ENCODE measurements at places on chromosomes 13 and 19.
A peak's percentile ranks its signal among the peaks of the same experiment; 100 is the strongest.

DNA sequence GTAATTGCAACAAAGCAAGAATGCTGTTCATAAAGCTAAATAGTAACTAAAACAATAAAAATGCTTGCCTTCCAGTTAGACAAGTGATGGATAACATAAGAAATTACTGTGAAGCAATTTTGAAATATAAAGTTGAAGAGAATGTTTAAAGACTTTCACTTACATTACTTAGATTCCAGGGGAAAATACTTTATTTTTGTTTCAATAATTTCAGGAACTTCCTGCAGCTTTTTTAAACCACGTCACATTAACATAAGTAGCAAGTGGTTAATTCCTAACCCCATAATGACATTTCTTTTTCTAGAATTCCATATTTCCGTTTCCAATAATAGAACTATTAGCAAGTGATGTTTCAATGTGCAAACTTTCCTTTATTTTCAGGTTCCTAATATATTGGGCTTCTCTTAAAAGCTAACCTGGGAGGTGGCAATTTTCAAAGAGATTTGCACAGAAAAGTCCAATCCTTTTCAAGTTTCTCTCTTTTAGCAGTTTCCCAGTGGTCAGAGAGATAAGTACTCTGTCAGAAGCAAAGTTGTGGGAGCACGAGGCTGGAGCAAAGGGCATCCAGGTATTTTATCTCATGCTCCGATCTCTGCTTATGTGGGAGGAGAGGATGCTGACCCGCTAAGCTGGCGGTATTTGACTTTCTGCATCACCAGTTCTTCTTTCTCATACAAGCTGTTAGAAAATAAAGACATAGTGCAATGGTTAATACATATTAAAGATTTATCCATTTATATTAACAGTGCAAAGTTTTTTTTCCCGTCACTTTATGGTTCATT is 1025.3 kb downstream of the EFNB2 start:
- DNase-seq, result no peak

DNA sequence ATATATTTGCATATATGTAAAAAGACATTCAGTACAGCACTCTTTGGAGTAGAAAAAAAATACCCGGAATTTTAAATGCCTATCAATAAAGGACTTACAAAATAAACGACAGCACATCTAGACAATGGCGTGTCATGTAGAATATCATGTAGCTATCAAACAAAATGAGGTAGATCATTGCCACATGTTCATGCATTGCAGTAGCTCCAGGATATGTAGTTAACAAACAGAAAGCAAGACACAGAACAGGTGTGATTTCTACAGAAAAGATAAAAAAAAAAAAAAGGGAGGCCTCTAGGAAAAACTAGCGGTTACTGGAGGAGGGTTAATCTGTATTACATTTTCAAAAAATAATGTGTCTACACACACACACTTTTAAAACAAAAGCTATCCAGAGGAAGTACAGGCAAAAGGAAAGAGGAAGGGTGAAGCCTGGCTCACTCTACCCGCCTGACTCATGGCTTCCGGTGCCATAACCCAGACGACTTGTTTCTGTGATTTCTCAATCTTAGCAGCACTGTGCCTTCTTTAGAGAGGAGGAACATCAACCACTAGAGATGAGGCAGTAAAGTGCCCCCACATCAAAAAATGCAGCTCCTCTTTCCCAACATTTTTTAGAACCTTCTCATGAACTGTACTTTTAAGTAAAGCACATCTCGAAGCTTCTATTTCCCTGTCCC is 6.9 kb downstream of the KCTD12 start:
- DNase-seq, result no peak

- no peak for DNase-seq
Observed at GRCh38 chr13:49629196-49629938, 1.1 kb downstream of the ARL11 start.

DNA sequence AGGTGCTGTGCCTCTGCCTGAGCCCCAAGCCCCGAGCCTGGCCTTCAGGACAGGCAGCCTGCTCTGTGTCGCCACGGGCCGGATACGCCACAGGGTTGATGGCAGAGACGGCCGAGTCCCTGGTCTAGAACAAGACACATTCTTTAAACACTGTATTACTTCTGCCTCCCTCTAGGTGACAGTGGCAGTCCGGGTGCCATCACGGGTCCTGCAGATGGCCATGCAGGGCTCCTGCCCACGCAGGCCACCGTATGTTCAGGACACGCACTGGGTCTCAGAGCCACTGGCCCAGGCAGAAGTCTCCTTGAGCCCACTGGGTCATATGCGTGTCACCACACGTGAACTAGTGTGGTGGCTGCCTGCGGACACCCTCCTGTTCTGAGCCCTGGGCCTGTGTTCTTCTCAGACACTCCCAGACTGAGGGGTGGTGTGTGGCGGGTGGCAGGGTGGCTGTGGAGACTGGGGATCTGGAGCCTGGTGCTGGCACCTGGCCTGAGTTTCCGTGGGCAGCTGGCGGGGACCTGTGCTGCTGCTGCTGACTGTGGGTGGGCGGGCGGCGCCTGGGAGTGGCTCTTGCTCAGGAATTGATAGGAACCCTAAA is 4.4 kb downstream of the PLEKHJ1 start:
- no peak for DNase-seq

DNA sequence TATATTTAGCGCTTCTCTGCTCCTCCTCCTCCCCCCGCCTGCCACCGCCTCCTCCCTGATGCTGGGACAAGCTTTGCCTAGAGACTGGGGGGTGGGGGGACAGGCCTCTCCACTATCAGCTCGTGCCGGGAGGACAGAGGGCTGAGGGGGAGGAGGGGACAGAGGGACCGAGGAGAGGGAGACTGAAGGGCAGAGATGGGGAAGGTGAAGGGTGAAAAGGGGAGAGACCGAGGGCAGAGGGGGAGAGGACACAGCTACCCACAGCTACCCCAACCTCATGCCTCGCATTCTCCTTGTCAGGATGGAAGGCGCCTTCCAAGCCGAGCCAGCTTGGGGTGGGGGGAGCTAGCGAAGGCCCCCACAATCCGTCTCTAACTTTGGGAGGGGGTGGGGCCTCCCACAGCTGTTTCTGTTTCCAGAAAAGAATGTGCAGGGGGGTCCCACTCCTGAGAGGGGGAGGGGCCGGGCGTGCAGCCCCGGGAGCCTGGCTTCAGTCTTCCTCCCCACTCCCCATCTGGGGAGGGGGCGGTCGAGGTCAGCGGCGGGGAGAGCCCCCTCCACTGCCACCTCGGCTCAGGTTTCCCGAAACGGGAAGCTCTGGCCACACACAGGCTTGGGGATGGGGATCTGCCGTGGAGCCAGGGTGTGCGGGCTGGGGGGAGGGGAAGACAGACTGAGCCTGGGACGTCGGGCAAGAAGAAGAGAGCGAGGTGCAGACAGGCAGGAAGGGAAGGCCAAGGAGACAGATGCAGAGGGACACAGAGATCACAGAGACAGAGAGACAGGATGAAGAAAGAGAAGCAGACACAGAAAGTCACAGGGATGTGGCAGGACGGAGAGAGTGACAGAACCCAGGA is 1.6 kb downstream of the DACT3 start:
- DNase-seq, result peak; percentile 62

DNA sequence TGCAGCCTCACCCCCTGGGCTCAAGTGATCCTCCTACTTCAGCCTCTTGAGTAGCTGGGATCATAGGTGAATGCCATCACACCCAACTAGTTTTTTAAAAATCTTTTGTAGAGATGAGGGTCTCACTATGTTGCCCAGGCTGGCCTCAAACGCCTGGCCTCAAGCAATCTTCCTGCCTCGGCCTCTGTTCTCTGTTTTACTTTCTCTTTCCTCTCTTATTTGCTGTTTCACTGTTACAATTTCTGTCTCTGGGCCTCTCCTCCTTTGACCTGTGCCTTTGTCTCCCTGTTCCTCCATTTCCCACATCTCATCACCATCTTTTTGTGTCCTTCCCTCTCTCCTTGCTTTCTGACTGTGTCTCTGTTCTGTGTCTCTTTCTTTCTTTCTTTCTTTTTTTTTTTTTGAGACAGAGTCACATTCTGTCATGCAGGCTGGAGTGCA is 9.3 kb downstream of the SHKBP1 start:
- no peak for DNase-seq

- DNase-seq, result no peak
Observed at GRCh38 chr13:24630851-24631620, 49.2 kb upstream of the ATP12A start.

DNA sequence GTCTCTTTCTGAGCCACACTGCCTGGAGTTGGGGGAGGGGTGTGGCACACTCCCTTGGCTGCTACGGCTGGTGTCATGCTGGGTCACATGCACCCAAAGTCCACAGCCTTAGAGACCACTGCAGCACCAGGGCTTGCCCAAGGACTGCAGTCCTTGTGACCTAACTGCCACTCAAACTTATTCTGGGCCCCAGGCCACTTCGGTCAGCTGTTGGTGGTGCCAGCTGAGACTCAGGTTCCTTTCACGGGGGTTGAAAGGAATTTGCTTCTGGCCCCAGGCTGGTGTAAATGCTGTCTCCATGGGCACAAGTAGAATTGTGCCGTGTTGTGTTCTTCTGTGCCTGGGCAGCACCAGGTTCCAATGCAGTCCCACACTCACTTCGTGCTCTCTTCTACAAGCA is 9.5 kb upstream of the VN1R1 start:
- no peak for DNase-seq

Measured in left renal cortex interstitium (tissue), 4 donors.